ENCODE measurements at places on chromosomes 11 and 22.
A peak's percentile ranks its signal among the peaks of the same experiment; 100 is the strongest.

- peak; percentile 80 for DNase-seq
Observed at GRCh38 chr11:12029738-12030363, 21.4 kb upstream of the DKK3 start.

GRCh38 chr11:85821636-85822035, 10.7 kb upstream of the SYTL2 start:
- peak; percentile 61 for DNase-seq

DNA sequence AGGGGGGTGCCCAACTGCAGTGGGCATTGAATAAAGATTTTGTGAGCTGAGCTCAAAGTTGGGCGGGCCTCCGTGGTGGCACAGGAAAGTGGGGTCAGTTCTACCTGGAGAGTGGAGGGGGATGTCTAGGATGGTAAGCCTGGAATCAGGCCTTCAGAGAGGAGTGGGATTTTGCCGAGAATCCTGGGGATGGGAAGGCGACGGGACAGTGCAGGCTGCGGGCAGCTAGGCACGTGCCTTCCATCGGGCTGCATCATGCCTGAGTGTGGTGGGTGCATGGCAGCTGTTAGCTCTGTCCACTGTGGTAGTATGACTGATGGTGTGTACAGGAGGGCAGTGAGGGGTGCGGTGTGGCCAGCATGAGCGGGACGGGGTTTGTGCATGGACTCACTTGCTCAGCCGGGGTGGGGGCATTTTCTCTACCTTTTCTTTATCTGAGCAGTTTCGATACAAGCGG, 3.6 kb downstream of the SHANK3 start:
- no peak for DNase-seq

GRCh38 chr11:103887001-103887658, 149.3 kb upstream of the DDI1 start:
- DNase-seq: no peak

DNA sequence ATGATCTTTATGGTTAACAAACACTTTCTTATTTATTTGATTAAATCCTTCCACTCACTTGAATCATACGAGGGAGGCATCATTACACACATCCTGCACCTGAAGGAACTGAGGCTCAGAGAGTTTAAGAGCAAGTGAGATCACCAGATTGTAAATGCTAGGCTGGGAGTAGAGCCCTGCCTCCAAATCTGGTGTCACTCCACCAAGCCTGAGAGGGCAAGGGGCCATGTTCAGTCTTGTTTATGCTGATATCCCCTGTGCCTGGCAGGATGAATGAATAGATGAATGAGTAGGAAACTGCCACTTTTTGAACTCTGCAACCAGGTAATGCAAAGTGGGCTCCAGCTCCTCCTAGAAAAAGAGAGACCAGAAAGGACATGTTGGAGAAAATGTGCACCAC, 59.1 kb downstream of the RASSF10 start:
- DNase-seq: no peak

DNA sequence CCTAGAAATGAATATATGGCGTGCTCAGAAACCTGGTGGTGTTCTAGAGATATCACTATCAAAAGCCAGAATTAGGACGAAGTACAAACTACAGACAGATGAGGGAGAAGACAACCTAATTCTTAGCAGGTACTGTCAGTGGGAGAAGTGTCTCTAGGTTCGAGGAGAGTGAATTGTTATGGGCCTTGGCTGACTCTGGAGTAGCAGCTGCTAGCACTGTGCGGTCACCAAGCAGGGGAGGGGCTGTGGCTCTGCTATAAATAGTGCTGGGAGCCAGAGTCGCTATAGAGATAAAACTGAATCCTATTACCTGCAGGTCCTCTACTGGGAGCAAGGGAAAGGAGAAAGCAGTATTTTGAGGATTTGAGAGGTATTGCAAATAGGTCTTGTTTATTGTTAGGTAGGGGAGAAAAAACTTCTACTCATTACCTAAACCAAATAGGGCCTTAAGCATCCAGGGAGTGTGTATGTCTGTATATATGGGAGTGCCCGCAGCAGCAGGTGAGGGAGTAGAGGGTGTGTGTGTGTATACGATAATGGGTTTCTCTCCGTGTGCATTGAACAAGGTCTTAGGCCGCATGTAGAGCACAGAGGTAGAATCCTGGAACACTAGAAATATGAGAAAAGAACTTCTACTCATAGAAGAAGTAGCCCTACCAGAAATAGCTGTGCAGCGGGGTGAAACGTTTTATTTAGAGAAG, 2.2 kb downstream of the MADD start:
- no peak for DNase-seq

DNA sequence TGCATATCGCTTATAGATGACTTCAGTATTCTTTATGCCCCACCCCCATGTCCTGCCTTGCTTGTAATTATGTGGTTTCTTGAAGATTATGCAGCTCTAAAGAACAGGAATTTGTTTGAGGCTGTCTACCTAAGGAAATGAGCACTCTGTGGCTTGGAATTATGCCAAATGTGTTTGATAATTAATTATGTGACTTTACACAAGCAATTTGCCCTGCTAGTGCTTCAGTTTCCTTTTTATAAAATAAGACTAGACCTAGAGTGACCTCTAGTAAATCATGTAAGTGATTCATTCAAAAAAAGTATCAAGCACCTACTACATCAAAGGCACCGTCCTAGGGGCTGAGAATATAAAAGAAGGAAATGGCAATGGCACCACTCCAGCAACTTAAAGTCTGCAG, 491.5 kb upstream of the KIRREL3 start:
- DNase-seq: no peak

- DNase-seq: peak; percentile 99
Observed at GRCh38 chr11:65860278-65861164, at the start of gene MUS81. TSS of gene MUS81 (plus strand) at chr11:65860433. CDS start at chr11:65860754, 321 bp downstream.

- no peak for DNase-seq
Observed at GRCh38 chr11:122750049-122750448, 88.3 kb upstream of the CRTAM start.

- no peak for DNase-seq
Observed at GRCh38 chr22:44816141-44816540, 63.8 kb downstream of the ARHGAP8 start.

GRCh38 chr11:326592-326841, 5.9 kb upstream of the IFITM3 start:
- no peak for DNase-seq

DNA sequence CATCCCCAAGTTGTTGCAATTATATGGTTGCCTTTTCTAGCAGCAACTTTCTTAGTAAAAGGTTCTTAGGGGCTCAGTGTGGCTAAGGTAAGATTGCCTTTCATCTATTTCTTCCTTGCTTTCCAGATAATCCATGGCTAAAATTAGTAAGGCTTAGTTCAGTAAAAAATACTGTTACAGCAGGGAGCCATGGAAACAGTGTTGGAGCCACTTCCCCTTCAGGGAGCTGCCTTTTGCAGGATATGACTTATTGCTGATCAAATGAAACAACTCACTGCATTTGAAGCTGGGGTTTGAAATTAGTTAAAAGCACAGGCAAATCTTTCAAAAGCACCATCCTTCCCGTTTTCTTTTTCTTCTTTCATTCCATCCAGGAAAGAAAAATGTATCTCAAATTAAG, 184.3 kb downstream of the C11orf87 start:
- no peak for DNase-seq

DNA sequence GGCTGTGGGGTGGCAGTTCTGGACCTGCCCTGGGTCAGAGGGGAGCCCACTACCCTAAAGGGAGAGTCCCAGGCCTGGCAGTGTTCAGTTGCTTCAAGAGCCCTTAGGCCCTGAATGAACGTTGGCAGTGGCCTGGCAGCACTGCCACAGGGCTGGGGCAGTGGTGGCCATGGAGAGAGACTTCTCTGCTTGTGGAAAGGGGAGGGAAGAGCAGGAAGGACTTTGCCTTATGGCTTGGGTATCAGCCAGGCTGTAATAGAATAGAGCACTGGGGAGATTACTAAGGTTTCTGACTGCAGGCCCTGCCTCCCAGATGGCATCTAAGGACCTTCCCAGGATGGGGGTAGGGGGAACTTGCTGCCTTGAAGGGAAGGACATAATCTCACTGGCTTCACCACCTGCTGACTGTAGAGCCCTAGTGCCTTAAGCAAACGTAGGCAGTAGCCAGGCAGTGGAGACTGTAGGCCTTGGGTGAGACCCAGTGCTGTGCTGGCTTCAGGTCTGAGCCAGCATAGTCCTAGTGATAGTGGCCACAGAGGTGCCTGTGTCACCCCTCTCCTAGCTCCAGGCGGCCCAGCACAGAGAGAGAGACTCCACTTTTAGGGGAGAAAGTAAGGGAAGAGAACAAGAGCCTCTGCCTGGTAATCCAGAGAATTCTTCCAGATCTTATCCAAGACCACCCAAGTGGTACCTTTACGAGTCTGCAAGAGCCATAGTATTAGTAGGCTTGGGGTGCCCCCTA, 27.6 kb downstream of the PLA2G6 start:
- DNase-seq: no peak

DNA sequence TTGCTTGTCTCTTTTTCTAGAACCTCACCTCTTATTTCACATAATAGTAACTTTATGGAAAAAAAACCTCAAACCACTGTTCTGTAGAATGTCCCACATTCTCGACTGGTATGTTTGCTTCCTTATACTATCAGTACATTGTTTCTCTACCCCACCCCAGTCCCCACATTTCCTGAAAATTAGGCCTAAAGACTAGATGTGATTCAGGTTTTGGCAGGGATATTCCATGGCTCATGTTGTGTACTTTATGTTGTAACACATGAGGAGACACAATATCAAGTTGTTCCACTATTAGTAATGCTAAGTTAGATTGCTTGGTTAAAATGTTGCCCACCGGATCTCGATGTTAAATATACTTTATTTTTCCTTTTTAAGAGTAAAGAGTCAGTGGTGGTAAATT, 34.7 kb downstream of the DDIAS start:
- peak; percentile 20 for DNase-seq

DNA sequence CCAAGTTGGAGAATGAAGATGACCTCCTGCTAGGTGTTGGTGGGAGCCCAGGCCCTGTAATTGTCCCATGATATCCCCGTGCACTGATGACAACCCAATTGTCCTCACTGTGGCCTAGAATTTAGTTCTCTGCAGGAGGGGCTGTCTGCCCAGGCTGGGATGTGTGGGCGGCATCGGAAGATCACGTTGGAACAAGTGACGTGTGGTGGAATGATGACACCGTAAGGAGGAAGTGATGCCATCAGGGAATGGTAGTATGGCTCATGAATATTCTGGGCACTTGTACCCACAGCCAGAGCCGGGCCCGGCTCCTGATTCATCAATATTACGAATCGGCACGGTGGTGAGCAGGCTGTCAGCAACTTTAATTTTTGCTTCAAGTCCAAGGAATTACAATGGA, 111.6 kb downstream of the MIAT start:
- no peak for DNase-seq

DNA sequence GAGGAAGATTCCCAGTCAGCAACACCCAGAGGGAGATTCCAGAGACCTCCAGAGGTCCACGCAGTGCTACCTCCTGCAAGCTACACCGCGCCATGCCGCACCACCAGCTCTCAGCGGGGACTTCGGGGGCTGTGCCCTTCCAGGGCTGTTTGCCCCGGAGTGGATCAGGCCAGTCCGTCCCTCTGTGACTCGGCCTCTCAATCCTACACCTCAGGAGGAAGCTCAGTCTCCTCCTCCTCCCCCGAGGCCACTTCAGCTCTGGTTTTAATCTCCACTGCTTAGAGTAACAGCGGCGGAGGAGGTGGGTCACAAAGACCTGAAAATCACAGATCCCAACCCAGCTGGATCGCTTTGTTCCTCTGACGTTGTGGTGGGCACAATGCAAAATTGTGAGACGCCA, 68.6 kb downstream of the PHF21B start:
- no peak for DNase-seq

DNA sequence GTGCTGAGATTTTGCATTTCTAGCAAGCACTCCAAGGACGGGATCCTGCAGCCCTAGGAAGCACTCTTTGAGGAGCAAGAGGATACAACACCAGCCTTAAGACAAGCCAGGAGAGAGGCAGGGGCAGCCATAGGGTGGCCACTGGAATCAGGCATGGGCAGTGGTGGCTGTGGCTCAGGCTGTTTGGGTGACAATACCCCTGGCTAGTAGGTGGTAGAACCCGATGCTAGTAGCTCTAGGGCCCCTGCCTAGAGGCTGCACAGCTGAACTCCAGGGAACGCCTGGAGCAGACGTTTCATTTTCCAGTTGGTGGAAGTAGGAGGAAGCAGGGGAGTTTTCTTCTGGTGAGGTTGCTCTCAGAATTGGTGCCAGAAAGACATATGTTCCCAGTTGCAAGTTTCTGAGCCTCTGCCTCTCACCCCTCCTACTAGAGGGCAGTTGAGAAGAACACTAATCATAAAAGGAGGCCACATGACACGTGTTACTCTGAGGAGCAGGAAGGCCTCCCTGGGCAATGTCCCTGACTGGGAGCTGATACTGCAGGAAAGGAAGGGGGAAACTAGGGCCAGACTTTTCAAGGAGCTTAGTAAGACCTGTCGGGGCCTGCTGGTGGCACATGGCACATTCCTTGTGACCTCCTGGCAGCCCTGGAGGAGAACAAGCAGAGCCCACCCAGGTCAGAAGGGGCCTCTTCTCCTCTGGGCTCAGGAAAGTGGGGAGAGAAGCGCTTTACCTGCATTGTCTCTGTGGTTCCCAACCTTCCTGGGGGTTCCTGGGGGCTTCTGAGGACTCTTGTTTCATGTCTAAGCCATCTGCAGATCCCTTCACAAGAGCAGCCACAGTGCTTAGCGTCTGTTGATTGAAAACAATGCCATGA, 56.6 kb upstream of the DRD2 start:
- no peak for DNase-seq

GRCh38 chr11:65743681-65744025, 23.1 kb upstream of the RNASEH2C start:
- DNase-seq: no peak

- DNase-seq: no peak
Observed at GRCh38 chr11:69005183-69005630, 7.8 kb downstream of the MRGPRF start.

DNA sequence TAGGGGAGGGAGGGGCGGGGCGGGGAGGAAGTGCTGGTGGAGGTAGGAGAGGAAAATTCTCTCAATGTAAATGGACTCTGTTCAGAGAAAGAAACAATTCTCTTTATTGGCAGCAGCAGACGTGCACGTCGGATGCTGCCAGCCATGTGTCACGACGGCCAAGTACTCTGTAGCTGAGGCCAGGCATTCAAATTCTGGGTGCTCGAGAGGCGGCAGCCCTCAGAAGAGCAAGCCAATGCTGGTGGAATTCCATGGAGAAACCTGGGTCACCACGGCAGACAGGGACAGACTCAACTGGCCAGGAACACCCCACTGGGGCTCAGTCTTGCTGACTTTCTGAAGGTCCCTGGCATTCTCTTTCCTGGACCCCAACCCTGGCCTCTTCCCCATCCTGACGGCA, 90.8 kb downstream of the ABTB2 start:
- DNase-seq: no peak

- no peak for DNase-seq
Observed at GRCh38 chr22:30435674-30436126, 10.1 kb downstream of the MTFP1 start.

DNA sequence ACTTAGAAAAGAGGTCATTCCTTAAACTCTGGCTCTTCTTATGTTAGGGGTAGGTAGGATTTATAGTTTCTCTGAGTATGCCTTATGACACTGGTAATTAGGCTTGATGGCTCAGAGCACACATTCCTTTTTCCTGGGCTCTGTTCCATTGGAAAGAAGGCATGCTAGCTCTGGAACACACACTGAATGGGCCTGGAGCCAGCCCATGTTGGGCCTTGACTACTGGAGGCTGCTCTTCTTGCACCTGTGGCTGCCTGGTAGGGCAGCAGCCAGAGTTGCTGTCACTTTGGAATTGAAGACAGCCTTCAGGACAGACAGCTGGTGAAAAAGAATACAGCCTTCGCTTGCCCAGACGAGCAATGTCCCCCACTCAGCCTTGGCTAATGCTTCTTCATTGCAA, 18.2 kb downstream of the MCAM start:
- DNase-seq: no peak

- no peak for DNase-seq
Observed at GRCh38 chr11:88544656-88545280, 207.2 kb upstream of the CTSC start.
